ENCODE measurements at places on chromosomes 5 and 9.

GRCh38 chr5:147479444-147479843 is 30.4 kb downstream of the DPYSL3 start:
- peak; percentile 37 for DNase-seq

GRCh38 chr5:33927685-33928084 is 8.5 kb upstream of the RXFP3 start:
- DNase-seq = no peak

DNA sequence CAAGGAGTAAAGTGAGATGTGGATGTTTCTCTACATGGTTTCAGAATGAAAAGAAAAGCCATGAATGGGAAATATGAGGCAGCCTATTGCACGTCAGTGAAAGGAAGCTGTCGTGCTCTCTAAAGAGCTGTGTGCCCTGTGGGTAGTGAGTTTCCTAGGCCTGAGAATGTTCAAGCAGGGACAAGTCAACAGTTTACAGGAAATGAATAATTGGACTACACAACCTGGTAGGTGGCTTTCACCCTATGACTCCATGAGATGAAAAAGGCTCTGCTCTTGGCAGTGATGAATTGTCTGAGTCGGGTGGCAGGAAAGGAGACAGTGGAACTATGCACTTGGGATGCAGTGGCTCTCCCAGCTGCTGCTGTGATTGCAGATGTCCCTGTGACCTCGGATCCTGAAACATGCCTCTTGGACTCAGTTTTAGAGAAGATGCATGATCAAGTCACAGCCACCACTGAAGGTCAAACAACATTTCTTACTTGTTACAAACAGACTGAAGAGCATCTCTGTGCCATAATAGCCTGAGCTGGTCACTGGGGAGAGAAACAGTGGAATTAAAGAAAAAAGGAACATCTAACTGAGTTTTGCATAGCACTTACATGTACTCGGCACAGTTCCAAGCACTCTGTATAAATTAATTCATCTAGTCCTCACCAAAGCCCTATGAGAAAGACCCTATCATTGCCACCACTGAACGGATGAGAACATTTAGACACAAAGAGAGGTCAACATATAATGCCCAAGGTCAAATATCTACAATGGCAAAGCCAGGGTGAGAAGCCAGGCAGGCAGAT is 293.7 kb downstream of the SPOCK1 start:
- DNase-seq = peak; percentile 41

DNA sequence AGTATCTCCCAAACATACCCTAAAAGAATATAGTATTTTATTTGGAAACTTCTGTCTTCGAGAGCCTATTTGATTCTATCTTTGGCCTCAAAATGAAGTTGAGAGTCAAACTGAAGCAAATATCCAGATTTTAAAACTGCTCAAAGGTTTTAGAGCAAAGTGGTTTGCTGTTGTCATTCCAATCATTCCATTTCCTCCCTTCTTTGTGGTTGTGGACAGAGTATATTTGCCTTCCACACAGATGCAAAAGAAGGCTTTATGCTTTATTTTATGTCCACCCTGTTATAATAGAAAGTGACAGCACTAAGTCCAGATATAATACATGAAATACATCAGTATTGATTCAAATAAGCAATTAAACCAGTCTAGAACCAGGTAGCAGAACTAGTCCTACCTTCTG is 12.4 kb downstream of the GZMK start:
- peak; percentile 30 for DNase-seq

DNA sequence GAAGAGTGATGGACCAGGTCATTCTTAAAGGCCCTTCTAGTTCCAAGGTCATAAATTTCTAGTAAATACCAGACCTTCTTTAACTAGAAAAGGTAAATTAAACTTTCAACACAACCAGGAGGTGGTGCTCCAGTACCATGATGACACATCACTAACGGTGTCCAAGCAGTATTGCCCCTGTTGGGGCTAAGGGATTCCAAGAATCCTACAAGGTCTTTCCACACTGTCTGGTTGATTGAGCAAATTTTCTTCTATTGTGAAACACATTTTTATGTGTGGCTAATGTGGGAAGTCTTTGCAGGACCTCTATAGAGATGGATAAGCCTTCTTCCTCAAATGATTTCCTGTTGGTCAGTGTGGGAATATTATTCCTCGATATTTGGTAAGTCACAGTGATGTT is 459.6 kb upstream of the PAPPA start:
- peak; percentile 93 for DNase-seq

- no peak for DNase-seq
These were observed 624.2 kb downstream of the CHSY3 start for GRCh38 chr5:130528474-130528873.

DNA sequence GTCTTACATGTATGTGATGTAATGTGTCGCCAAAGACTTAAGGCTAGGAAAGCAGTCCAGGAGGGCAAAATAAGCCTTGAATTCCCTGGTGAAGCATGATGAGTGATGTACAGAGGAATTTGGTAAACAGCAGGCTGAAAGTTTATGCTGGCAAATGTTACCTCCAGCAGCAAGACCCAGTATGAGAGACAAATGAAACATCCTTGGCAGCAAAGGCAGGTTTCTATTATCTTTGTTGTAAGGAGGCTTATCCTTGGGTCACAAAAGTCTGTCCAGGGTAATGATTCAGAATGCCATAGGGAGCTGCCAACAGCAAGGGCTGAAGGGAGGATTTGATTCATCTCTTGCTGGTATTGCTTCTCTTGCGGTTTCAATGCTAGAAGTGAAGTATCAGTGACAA is 75.9 kb upstream of the HTR4 start:
- peak; percentile 60 for DNase-seq

DNA sequence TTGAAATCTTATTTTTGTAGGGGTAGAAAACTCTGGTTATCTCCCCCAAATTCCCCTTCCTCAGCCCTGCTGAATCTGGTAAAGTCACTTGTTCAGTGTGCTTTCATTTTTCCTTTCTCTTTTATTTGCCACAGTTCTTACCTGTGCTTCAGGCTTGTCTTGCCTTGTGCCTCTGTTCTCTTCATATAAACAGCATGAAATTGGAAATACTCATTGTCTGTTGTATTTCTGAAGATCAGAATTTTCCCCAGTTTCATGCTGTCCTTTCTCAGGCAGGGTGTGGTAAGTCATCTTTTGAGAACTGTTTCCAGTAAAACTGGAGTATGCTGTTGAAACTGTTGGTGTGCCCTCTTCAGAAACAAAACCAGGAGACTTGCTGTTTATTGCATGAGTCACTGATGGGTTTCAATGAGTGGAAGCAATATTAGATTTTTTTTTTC is 7.0 kb downstream of the PAM start:
- DNase-seq = peak; percentile 72

Data from GM23248 (cell line).